ENCODE measurements at places on chromosomes 5 and 9. TPM values are rescaled to one million over a fixed set of nuclear protein-coding genes. Genes with fewer than 3 reads are reported as not detected.

GRCh38 chr5:154371687-154372086, 74.1 kb upstream of the SAP30L start:
- DNase-seq = no peak

DNA sequence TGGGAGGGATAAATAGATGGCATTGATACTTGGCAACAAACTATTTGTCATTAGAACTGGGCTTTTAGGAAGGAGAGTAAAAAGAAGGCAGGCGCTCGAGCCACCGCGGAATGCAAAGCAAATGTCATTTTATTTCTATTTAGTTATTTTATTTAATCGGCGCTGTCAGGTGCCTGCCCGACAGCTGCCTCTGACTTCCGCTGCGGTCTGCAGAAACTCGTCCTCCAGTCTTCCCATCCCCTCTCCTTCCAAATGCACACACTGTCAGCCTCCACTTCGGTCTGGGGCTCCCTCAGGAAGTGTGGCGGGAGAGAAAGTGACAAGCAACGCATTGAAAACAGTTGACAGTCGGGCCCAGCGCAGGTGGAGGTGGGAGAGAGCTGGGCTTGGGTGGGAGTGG, 29.3 kb downstream of the ASS1 start:
- DNase-seq = no peak

DNA sequence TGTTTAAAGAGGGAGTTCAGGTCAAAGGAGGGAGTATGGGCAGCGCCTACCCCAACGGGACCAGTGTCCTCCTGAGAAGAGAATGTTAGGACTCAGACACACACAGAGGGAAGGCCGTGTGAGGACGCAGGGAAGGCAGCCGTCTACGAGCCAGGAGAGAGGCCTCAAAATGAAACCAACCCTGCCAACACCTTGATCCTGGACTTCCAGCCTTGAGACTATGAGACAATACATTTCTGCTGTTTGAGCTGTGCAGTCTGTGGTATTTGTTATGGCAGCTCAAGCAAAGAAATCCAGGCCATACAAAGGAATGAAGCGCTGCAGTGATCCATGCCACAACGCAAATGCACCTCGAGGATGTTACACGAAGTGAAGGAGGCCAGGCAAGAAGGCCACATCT, 97.9 kb downstream of the COL23A1 start:
- DNase-seq = no peak

SV2C gene
- under 0.01 TPM for total RNA-seq

PCDHGA10 gene
- total RNA-seq = 7.7 TPM

SPAAR gene
- 3.6 TPM for total RNA-seq

RABGAP1 gene
- 17.1 TPM for total RNA-seq

DNAI1 gene
- total RNA-seq = not detected

PAEP gene
- not detected for total RNA-seq
